ENCODE measurements at places on chromosomes 13 and 19. TPM values are rescaled to one million over a fixed set of nuclear protein-coding genes. Genes with fewer than 3 reads are reported as not detected.

The AKT1S1 gene
- total RNA-seq = 19.2 TPM

The TSHZ3 gene
- 4.6 TPM for total RNA-seq

The CDC42EP5 gene
- total RNA-seq = 210 TPM

The ZNF844 gene
- total RNA-seq = 15.3 TPM

The ZNF468 gene
- 23.3 TPM for total RNA-seq

The CGB3 gene
- not detected for total RNA-seq

The GRK1 gene
- total RNA-seq = not detected

The PCDH9 gene
- 1.2 TPM for total RNA-seq

The ZNF566 gene
- 12.9 TPM for total RNA-seq

The SH2D3A gene
- 41.4 TPM for total RNA-seq

The CKAP2 gene
- 7.1 TPM for total RNA-seq

The TSSK6 gene
- total RNA-seq = 10.5 TPM

The CYSLTR2 gene
- not detected for total RNA-seq

The ZNF98 gene
- total RNA-seq = 0.32 TPM

The ZNF546 gene
- total RNA-seq = 1.1 TPM

The RXFP2 gene
- not detected for total RNA-seq

The FGF9 gene
- total RNA-seq = 1.8 TPM

The PGLYRP2 gene
- not detected for total RNA-seq

The NFIX gene
- total RNA-seq = 53.1 TPM

The IGSF23 gene
- total RNA-seq = not detected

The POU2F2 gene
- 0.96 TPM for total RNA-seq

The LRRC25 gene
- 4.1 TPM for total RNA-seq

The CD177 gene
- 720 TPM for total RNA-seq

The FFAR1 gene
- total RNA-seq = 0.32 TPM

The METTL21C gene
- total RNA-seq = not detected

The ZNF841 gene
- total RNA-seq = 21.7 TPM

The CALR3 gene
- total RNA-seq = not detected

The TEX26 gene
- total RNA-seq = not detected

The OXGR1 gene
- total RNA-seq = not detected

Measured in transverse colon (tissue), 4 donors.